ENCODE measurements at places on chromosomes 1 and 21. TPM values are rescaled to one million over a fixed set of nuclear protein-coding genes. Genes with fewer than 3 reads are reported as not detected.

- H3K27ac ChIP-seq = no peak overlapping the region
- DNase-seq = no peak
- no peaks in the 10 kb centered on the region for H3K4me1 ChIP-seq
- no peaks in the 10 kb centered on the region for H3K36me3 ChIP-seq
Observed at GRCh38 chr1:912740-913301, 10.9 kb upstream of the SAMD11 start.

GRCh38 chr1:9822490-9822889 lies 1.3 kb downstream of the CLSTN1 start:
- peaks cover 2% of the 10 kb centered on the region for H3K36me3 ChIP-seq
- DNase-seq = no peak
- H3K4me3 ChIP-seq = peak overlapping the region; percentile 85
- H3K4me1 ChIP-seq = peaks cover 17% of the 10 kb centered on the region
- H3K27ac ChIP-seq = no peak overlapping the region

DNA sequence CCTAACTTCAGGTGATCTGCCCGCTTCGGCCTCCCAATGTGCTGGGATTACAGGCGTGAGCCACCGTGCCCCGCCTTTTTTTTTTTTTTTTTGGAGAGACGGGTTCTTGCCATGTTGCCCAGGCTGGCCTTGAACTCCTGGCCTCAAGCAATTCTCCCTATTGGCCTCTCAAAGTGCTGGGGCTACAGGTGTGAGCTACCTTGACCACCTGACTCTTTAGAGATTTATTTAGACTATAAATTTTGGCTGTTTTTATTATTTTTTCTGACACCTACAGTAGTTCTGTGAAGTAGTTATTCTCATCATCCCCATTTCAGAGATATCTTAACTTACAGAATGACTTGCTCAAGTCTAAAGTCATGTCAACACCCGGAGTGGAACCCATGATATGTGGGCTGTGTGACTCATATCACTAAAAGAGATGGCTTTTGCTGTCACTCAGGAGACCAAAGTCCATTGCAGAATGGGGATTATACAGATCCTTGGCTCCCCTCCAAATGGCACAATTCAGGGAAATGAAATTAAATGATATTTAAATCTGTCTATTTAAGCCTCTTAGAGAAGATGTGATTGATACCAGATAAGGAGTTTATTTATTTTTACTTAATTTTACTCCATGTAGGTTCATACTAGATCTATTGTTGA lies 93.2 kb downstream of the CTH start:
- H3K4me3 ChIP-seq = no peak overlapping the region
- no peaks in the 10 kb centered on the region for H3K4me1 ChIP-seq
- H3K36me3 ChIP-seq = no peaks in the 10 kb centered on the region
- DNase-seq = no peak

GRCh38 chr1:9733160-9733789 lies 81.7 kb downstream of the PIK3CD start:
- peaks cover 63% of the 10 kb centered on the region for H3K4me1 ChIP-seq
- no peak overlapping the region for H3K27ac ChIP-seq
- H3K4me3 ChIP-seq = no peak overlapping the region
- peaks cover 30% of the 10 kb centered on the region for H3K36me3 ChIP-seq
- no peak for DNase-seq
- no peaks in the 10 kb centered on the region for H3K27me3 ChIP-seq

Gene RIPPLY3
- total RNA-seq = not detected

Measured in T-cell (primary cell).